Right atrium auricular region (tissue), 2 donors: ENCODE measurements at places on chromosomes 11 and 22.
A peak's percentile ranks its signal among the peaks of the same experiment; 100 is the strongest.

GRCh38 chr11:9726321-9727022 lies 62.6 kb downstream of the SWAP70 start:
- no peak for DNase-seq

DNA sequence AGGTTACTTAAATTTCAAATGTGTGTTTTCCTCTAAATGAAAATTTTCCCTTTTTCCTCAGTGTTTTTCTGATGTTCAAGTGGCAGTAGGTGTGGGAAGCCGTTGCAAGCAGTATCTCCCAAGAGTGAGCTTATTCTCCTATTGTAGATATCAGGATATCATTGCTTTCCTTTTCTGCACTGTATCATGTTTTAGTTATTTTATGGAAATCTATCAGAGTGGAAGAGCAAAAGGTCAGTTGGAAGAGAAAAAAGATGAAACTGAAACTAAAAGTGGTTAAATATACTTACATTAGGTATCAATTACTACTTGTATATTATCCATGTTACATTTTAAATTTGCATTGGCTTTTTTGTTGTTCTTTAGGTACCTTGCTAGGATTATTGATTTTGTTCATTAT lies 57.0 kb downstream of the PDE3B start:
- DNase-seq = no peak

GRCh38 chr11:75547617-75548058 lies 14.4 kb upstream of the SERPINH1 start:
- DNase-seq = peak; percentile 86

GRCh38 chr11:35158701-35159510 lies 19.9 kb downstream of the CD44 start:
- peak; percentile 72 for DNase-seq

GRCh38 chr22:48152164-48152775 lies 1389.8 kb downstream of the TBC1D22A start:
- no peak for DNase-seq

GRCh38 chr11:132330515-132330914 lies 960.1 kb downstream of the NTM start:
- DNase-seq = no peak

DNA sequence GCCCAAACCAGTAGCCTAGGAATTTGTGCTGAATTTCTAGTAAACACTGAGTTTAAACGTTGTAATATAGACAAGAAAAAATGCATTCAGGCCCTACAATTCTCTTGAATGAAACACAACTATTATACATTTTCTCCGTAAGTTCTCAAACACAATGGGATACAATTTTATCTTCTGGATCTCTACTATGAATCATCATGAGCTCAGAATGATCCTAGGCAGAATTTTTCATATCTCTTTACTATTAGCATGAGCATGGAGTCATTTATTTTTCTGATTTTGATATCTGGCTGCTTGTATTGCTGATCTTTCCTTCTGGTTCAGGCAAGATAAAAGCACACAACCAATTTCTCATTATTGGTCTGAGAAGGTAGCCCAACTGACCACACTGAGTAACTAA lies 1123.4 kb upstream of the RAG2 start:
- no peak for DNase-seq
